ENCODE measurements at places on chromosomes 11 and 22.

- peak; percentile 22 for DNase-seq
Measured at GRCh38 chr11:9861860-9862725, 198.2 kb downstream of the SWAP70 start.

GRCh38 chr11:126340960-126341606, 14.4 kb upstream of the ST3GAL4 start:
- no peak for DNase-seq

DNA sequence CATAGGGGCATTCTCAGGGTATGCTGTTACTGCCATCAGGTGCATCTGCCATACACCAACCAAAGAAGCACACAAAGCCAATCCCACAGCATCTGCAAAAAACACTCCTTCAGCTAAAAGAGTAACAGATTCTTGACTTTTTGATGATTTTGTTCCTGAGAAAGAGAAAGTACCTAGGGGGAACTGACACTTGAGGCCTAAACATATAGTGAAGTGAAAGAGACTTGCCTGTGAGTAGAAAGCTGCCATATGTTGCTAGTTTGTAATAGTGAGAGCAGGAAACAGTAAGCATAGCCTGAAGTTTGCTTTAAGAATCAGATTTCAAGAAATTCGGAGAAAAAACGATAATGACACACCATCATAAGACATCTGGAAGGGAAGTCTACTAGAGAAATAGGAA, 97.9 kb upstream of the CTSC start:
- no peak for DNase-seq

DNA sequence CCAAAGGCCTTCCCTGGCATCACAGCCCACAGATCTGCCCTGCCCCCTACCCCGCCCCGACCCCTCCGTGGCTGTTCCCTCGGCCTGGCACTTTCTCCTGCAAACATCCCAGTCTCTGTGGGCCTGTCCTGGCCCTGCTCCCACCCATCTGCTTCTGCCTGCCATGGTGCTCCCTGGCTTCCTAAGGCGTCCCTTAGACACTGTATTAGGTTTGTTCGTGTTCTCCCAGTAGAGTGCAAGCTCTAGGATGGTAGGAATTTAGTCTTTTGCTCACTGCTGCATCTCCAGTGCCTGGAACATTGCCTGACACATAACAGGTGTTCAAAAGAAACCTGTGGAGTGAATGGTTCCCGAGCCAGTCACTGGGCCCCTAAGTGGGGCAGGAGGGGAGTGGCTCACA, 69.6 kb upstream of the PITPNB start:
- DNase-seq, result no peak

DNA sequence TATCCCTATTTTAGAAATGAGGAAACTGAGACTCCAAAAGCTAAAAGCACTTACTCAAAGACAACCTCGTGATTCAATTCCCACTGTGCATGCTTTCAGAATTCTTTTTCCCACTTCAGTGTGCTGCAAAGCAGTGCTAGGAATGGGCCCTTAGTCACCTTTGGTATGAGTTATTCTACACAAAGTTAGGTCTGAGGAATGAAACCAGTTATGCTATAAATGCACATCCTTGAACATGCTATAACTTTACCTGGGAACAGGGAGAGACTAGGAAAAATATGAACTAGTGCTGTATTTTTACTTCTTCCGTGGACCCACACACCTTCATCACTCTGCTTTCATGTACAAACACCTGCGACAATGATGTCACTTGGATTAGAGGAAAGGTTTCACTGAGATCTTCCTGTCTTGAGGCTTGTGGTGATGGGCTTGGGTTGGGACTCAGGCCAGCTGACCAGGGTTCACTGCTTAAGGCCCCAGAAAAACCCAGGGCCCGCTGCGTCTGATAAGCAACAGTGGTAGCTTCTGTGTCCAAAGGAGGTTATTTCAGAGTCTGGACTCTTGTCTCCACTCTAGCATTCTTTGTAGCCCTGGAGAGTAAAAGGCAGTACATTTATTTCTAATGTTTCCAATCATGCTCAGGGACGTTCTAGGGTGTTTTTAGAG, 81.6 kb downstream of the ZC3H12C start:
- no peak for DNase-seq
